Activated T-cell treated with anti-CD3 and anti-CD28 coated beads for 4 hours (primary cell): ENCODE measurements at places on chromosomes 12 and 14.

DNA sequence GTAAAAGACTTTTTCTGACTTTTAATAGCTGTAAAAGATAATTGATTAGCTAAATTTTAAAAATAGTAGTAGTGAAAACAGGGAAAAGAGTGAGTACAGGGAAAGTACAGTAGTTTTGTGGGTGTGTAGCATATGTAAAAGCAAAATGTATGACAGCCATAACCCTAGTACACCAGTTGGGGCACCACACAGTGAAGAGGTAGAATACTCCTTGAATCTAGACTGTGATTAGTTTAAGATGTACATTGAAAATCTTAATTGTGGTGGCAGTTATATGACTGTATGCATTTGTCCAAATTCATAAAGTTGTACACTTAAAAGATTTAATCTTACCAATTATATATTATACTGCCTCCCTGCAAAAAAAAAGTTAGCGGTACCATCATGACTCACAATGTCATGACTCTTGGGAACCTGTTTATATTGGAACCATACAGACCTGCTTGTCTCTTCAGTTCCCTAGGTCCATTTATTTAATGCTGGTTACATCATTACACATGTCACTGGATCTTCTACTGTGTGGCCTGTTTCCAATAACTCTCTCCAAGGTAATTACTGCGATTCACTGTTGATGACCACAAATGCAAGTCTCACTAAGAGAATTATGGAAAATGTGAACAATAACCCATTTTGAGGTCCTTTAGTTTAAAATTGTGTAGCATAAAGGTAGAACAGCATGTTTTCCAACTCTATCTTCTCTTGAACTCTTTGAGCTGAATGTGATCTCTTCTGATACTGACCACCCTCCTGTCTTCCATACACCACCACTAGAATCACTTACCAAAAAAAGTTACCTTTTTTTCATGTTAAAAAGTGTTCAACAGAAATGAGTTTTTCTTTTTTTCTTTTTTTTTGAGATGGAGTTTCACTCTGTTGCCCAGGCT is 264.2 kb upstream of the AMIGO2 start:
- no peak for DNase-seq

GRCh38 chr12:123763093-123763492 is 992 bp downstream of the DNAH10 start:
- DNase-seq = no peak

DNA sequence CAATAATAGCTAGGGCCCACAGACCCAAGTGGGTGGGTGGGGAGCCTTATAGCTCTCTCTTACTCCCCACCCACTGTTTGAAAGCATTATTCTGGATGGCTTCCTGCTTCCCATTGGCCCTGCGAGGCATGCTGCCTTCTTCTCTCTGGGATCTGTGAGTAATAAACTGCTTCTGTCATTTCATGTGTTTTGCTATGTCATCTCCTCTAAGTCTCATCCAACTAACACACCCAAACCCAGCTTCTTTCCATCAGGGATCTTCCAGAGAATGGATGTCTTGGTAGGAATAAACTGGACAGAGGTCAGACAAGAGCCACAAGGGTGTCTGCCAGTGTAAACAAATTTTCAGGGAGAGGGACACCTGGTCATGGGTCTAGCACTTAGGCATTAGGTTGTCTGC is 66.4 kb upstream of the BDKRB2 start:
- no peak for DNase-seq

- DNase-seq = no peak
Observed at GRCh38 chr12:127964717-127965116, 302.3 kb upstream of the TMEM132C start.

DNA sequence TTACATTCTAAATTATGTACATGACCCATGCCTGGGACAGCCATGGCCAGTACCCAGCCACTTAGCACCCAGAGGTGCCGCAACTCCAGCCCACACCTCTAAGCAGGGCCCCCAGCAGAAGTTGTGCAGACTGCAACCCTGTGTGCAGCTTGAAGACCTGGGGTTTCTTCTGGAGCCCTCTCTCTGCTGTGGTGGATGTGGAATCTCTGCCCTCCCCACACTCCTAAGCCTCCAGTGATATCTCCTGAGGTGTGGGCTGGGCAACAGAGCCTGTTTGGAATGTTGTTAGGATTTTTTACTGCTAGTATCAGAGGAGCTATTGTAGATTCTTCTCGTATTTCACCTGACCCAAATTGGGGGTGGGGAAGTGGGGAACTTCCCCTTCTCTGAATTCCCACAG is 59.4 kb upstream of the TUNAR start:
- DNase-seq = no peak

- no peak for DNase-seq
Observed at GRCh38 chr12:116459011-116459875, 99.9 kb upstream of the MAP1LC3B2 start.

- DNase-seq = no peak
Observed at GRCh38 chr14:77279719-77280118, 8.7 kb upstream of the NGB start.

GRCh38 chr14:103624860-103625259 is 4.2 kb upstream of the KLC1 start:
- DNase-seq = no peak

- no peak for DNase-seq
Observed at GRCh38 chr12:91205811-91206210, 23.2 kb upstream of the DCN start.

- no peak for DNase-seq
Observed at GRCh38 chr12:50839042-50839441, 3.7 kb upstream of the TMPRSS12 start.

GRCh38 chr12:75606151-75606550 is 94.7 kb upstream of the KRR1 start:
- no peak for DNase-seq

GRCh38 chr12:62914443-62915203 is 20.3 kb downstream of the PPM1H start:
- no peak for DNase-seq

DNA sequence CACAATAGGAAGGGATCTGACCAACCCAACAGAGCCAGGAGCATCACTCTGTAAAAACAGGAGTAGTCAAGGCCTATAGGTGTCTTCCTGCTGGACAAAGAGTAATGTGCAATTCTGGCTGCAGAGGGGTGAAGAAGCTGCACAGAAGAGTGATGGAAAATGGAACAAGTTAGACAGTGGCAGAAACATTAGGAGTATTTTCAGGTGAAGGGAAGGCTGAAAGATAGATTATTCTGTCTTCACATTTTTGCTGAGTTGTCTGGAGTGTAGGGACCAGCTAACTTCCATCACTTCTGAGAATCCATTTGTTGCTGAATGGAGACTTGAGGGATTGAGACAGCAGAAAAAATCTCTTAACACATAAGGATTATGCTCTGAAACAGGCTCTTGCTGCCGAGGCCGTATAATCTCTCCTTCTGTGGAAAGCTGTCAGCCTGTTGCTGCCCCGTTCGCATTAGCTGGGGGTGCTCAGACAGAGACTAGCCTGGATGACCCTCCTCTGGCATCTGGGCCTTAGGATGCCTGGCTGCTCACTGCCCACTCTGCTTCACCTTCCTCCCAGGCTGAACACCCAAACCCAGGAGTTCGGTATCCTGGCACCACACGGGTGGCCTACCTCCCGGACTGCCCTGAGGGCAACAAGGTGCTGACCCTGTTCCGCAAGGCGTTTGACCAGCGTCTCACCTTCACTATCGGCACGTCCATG is 3.1 kb upstream of the ARHGEF25 start:
- no peak for DNase-seq

DNA sequence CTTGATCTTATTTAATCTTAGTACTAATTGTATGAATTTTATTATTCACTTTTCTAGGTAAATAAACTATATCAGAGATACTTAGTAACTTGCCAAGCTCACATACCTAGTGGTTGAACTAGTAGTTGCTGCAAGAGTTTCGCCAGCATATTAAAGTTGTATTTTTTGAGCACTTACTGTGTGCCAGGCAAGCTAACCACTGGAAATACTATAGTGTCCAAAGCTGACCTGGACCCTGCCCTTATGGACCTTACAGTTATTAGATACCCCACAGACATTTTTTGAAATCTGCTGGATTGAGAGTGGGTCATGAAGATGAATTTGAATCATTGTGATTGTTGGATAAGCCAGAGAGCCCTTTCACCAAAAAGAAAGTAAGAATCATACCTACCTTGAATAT is 125.0 kb downstream of the RAD51B start:
- no peak for DNase-seq

DNA sequence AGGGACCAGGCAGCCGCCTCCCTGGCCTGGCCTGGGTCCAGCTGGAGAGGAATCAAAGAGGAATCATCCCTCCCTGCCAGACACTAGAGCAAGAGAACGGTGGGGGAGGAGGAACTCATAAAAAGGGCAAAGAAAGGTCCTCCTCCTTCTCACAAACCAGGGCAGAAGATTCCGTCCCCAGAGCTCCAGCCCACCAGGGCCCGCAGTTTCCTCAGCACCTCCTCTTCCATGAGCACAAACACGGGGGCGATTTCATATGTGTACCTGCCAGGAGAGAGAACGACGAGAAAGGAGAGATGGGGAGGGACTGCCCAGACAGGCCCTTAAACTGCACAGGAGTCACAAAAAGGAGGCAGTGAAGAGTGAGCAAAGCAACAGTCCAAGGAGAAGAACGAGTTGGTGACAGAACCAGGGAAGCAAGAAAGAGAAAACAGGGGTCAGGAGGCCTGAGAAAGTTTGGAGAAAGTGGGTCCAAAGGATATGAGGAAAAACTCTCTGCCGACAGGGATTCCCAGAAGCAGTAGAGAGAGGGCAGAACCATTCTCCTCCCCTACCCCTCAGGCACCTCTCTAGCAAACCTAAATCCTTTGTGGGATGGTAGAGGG is 8.7 kb upstream of the ZNF740 start:
- DNase-seq = no peak

GRCh38 chr12:104280717-104281458 is 22.7 kb upstream of the EID3 start:
- no peak for DNase-seq

- peak; percentile 66 for DNase-seq
Observed at GRCh38 chr14:106790189-106791036, 1264.0 kb downstream of the TMEM121 start.
